Renal cortical epithelial cell (primary cell): ENCODE measurements at places on chromosomes 13 and 19. TPM values are rescaled to one million over a fixed set of nuclear protein-coding genes. Genes with fewer than 3 reads are reported as not detected.

Gene SMIM24
- 0.35 and 0.50 TPM in 2 replicates for total RNA-seq

Gene SPPL2B
- total RNA-seq, result 12.5 and 43.7 TPM in 2 replicates

Gene ZNF154
- total RNA-seq, result 1.7 and 4.2 TPM in 2 replicates

Gene PSG2
- not detected in 2 replicates for total RNA-seq

Gene IRGC
- total RNA-seq, result not detected in 2 replicates

Gene ATP8A2
- 2.7 and 12.3 TPM in 2 replicates for total RNA-seq

Gene EML2
- 47.4 and 61.3 TPM in 2 replicates for total RNA-seq

Gene PABPC3
- 0.17 and 0.35 TPM in 2 replicates for total RNA-seq

Gene PTH2
- not detected in 2 replicates for total RNA-seq

Gene TMEM255B
- 3.3 and 5.9 TPM in 2 replicates for total RNA-seq

Gene OR2Z1
- not detected in 2 replicates for total RNA-seq

Gene PRKACA
- total RNA-seq, result 19.1 and 62.4 TPM in 2 replicates

Gene ARHGEF7
- total RNA-seq, result 19.1 and 37.6 TPM in 2 replicates

Gene PRR19
- 0.65 TPM in 1 of 2 replicates, not detected in the other for total RNA-seq

Gene FPR3
- not detected in 2 replicates for total RNA-seq

Gene COL4A1
- 1,634 and 1,793 TPM in 2 replicates for total RNA-seq
